Fibroblast of skin of left biceps (primary cell): ENCODE measurements at places on chromosomes 12 and 14.

DNA sequence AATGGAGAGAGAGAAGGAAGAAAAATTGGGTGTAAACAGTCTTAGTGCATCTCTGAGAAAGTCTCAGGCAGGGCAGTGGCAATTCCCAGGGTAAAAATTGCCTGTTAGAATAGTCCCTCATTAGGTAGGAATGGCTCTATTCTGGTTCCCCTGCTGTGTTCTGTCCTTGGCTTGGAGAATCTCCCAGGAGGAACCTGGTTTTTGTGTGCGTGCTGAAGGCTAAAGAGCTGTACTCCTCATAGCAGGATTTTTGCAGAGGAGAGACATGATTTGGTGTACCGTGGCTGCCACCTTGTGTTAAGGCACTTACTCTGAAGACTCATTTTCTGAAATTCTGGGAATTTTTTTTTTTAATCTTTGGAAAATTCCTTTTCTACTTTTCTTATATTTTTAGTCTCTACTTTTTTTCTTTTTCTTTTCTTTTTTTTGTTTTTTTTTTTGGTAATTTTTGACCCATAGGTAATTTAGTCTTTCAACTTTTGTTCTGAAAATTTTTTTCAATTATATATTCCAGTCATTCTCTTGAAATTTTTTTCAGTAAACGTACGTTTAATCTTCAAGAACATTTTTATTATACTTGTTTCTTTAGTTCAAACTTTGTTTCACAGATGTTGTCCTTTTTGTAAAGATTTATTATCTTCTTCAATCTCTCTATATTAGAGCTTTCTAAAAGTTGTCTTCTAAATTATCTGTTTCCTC lies 63.8 kb downstream of the FBXO33 start:
- DNase-seq: peak; percentile 39

GRCh38 chr12:96396914-96397313 lies 3.3 kb downstream of the CDK17 start:
- no peak for DNase-seq

GRCh38 chr12:118145113-118145797 lies 9.3 kb downstream of the PEBP1 start:
- DNase-seq: no peak

DNA sequence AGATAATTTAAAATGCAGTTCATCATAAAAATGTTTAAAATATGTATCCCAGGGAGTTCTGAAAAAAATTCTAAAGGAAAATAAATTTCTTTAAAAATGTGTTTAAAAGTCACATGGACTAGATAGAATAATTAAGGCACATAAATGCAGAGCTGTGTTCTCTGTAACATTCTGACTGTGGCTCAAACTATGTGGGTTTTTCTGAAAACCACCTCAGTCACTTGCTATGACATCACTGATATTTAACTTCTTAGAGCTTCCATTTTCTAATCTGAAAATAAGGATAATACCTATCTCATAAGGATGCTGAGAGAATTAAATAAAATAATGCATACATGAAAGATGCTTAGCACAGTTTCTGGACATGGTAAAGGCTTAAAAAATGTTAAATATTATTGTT lies 107.3 kb downstream of the SLC41A2 start:
- DNase-seq: no peak

DNA sequence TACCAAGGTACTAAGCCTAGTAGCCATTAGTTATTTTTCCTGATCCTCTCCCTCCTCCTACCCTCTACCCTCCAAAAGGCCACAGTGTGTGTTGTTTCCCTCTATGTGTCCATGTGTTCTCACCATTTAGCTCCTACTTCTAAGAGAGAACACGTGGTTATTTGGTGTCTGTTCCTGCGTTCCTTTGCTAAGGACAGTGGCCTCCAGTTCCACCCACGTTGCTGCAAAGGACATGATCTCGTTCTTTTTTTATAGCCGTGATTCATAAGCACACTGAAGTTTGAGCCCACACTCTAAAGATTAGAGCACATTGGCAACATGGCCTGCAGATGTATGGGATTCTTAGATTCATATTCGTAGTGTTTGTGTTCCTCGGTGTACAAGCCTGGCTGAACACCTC lies 8.1 kb upstream of the STX2 start:
- no peak for DNase-seq

DNA sequence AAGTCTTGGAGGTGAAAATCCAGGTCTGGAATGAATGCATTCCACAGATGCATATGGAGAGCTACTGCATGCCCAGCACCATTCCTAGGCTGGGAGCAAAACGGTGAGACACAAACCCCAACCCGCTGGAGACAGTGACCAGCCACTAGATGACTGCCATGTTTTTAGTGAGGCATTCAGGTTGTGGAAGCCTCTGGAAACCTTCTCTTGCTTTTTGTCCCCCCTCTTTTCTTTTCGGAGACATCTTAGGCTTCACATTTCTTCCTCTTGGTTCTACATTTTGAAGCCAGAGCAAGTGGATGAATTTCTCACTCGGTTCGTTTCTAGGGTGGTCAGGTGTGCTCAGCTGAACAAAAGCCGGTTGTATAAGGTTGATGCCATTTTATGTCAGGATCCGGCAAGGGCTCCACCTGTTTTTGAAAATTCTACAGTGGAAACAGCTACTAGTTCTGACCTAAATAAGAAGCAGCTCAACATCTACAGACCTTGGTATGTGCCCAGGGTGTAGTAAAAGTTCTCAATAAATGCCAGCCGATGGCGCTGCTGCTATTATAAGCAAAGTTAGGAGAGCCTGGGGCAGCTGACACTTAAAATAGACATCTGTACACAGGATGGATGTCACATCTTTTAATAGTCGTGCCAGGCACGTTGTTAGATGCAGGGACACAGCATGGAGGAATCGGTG lies 1.8 kb upstream of the ZNF839 start:
- no peak for DNase-seq

- no peak for DNase-seq
Observed at GRCh38 chr12:58576081-58576480, 344.2 kb downstream of the LRIG3 start.

GRCh38 chr14:65574611-65575010 lies 162.1 kb downstream of the FUT8 start:
- no peak for DNase-seq

- DNase-seq: no peak
Observed at GRCh38 chr12:128879898-128880764, 26.9 kb downstream of the GLT1D1 start.

DNA sequence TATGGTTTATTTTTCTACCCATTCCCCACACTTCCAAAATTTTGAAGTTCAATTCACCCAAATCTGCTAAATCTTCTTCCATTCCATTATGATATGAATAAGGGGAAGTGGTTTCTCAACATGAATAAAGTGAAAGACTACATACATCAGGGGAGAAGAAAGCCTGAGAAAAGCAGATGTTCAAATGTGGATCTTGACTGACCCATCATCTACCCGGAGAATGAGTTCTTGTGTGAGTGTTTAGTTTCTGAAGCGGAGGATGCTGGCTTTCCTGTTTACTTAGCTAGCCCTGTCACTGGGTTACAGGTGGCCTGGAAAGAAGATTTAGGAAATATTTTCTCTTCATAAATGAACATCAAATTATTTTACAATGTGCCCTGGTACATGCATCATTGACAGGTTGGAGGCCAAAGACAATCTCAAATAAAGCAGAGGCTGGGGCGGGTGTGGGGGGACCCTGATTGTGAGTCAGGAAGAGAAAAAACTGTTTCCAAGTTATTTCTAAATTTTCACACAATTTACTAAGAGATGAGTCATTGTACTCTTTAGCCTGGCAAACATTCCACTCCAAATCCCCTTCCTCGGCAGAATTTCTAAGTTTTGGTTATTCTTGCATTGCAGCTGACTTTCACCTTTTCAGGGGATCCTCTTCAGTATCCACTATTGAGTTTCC lies 135.6 kb downstream of the SLC25A21 start:
- no peak for DNase-seq

- DNase-seq: no peak
Observed at GRCh38 chr12:21987755-21988154, 46.5 kb upstream of the ABCC9 start.

GRCh38 chr12:110637869-110638441 lies 24.0 kb downstream of the TCTN1 start:
- DNase-seq: no peak

GRCh38 chr14:59509101-59509500 lies 24.8 kb downstream of the JKAMP start:
- no peak for DNase-seq

- no peak for DNase-seq
Observed at GRCh38 chr12:1858456-1858855, 38.1 kb downstream of the LRTM2 start.

DNA sequence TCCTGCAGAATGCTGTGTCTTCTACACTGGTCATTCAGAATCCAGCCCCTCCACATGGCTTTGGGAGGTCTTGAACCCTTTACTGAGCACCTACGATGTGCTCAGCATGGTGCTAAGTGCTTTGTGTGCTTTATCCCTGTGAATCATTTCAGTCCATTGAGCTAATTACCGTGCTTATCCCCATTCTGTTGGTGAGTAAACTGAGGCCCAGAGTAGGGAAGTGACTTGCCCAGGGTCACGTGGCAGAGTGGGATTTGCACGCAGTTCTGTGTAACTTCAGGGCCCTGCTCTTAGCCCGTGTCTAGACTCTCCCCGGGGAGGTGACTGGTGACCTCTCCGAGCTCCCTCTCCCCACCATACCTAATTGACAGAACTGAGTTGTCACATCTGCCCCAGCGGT lies 27.4 kb downstream of the MVK start:
- no peak for DNase-seq

DNA sequence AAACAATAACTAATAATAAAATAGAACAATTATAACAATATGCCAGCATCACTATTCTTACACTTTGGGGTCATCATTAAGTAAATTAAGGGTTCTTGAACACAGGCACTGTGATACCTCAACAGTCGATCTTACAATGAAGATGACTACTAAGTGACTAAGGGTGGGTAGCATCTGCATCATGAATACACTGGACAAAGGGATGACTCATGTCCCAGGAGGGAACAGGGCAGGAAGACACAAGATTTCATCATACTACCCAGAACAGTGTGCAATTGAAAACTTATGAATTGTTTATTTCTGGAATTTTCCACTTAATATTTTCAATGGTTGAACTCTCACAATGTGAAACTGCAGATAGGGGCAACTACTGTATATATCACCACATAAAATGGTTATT lies 19.7 kb downstream of the TSPAN19 start:
- DNase-seq: peak; percentile 82

- DNase-seq: no peak
Observed at GRCh38 chr14:76863724-76864407, 37.7 kb downstream of the LRRC74A start.

DNA sequence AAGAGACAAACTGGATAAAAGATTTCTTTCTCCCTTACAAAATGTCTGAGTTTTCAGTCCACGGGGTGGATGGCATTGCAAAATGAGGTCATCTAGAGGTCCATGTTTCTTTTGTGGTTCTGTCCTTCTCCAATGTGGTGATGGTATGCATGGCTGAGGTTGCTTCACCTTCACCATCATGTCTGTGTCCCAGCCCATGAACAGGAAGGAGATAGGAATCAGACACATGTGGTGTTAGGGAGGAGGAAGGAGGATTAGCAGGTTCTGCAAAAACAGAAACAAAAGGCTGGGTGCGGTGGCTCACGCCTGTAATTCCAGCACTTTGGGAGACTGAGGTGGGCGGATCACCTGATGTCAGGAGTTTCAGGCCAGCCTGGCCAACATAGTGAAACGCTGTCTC lies 11.0 kb upstream of the AEBP2 start:
- DNase-seq: no peak

- DNase-seq: no peak
Observed at GRCh38 chr12:57127101-57127725, 1.1 kb upstream of the LRP1 start.

- DNase-seq: no peak
Observed at GRCh38 chr14:29446971-29447370, 480.7 kb downstream of the PRKD1 start.

GRCh38 chr14:72420749-72421474 lies 473.0 kb downstream of the DPF3 start:
- peak; percentile 9 for DNase-seq

- DNase-seq: no peak
Observed at GRCh38 chr12:39835517-39836489, 216.2 kb upstream of the ABCD2 start.

GRCh38 chr12:122042910-122043309 lies 21.2 kb downstream of the BCL7A start:
- DNase-seq: no peak

- no peak for DNase-seq
Observed at GRCh38 chr12:75592638-75593335, 81.4 kb upstream of the KRR1 start.
